Osteoblast (primary cell): ENCODE measurements at places on chromosomes 3 and 15.

DNA sequence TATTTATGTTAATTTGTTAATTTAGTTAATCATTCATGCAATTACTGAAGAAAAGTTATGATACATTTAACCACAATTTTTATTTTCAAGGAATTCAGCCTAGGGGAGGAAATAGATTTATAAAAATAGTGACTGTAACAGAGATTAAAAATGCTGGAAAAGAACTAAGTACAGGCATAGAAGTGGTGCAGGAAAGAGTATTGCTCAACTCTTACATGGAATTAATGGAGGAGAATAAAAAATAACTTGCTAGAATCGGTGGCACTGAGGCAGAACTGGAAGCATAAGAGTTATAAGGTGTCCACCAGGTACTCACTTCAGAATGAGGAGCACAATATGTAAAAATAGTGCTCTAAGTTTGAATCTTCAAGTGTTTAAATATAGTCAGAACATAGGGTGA lies 13.5 kb upstream of the OR5AC2 start:
- DNase-seq: no peak

GRCh38 chr3:106877627-106878026 lies 499.6 kb upstream of the CCDC54 start:
- no peak for DNase-seq

DNA sequence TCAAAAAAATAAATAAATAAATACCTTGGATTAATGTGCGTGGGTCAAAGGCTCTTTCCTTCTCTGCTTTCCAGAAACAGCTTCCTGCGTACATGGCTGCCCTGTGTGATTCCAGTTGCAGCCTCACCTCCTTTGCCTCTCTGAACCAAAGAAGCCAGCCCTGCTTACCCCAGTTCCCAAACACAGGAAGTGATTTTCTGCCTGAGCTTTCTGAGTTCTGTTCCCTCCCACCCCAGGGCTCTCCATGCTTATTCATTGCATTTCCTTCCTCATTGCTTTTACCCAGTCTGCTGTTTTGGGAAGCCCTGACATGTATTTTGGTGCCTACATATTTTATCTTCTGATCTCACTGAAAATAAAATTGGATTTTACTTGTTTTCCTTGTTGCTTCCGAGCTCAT lies 15.4 kb downstream of the ZSCAN2 start:
- DNase-seq: no peak

- DNase-seq: no peak
Observed at GRCh38 chr3:55203006-55203405, 275.1 kb upstream of the LRTM1 start.

DNA sequence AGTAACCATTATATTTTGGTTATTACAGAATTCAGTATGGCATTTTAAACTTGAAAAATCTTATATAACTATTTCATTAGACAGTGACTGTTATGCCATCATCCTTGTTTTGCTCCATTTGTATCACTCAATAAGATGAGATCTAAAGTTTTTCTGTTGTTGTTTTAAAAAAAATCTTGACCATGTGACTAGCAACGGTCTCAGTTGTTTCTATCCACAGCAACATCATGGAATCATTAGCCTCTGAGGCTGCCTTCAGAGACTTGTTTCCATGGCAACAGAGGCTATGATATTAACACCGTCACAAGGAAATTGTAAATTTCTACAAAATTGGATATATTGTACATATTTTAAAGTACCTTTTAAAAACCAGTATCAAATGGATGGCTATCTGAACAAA lies 129.8 kb downstream of the DLG1 start:
- no peak for DNase-seq

- DNase-seq: no peak
Observed at GRCh38 chr15:95883064-95883463, 447.4 kb upstream of the NR2F2 start.

- DNase-seq: no peak
Observed at GRCh38 chr3:53545310-53545995, 51.0 kb downstream of the CACNA1D start.

DNA sequence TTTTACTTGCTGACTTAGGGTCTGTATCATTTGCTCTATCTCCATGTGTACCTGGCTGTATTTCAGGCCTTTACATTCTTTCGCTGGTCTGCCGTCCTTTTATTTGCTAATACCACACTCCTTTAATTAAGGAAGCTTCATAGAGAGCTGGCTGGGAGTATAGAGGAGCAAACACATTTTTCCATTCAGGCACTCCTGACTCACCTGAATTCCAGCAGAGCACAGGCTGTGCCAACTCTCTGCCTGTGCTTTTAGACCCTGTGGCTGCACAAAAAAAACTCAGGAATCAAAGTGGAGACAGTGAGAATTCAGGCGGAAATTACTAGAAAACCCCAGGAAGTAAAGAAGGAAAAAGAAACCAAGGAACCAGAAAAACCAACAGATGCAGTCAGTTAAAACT lies 29.0 kb upstream of the ATP10A start:
- DNase-seq: no peak

- DNase-seq: no peak
Observed at GRCh38 chr15:45332694-45333093, 45.6 kb downstream of the GATM start.

- DNase-seq: peak; percentile 21
Observed at GRCh38 chr3:46228260-46229242, 13.7 kb upstream of the CCR3 start.

DNA sequence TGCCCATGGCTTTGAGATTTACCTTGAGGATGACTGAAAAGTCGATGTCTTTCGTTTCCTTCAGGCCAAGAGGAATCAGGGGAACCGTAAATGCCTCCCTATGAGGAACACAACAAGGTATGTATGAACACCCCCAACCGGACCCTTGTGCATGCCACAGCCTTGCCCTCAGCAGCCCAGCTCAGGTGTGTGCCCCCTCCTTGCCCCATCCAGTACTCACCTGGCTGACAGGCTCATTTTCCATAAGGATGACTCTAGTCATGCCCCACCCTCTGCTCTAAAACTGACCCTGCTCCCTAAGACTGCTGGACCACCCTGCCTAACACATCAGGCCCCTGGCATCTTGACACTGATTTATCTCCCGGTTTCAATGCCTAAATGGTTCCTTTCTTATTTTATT lies 270.0 kb downstream of the GOLGA6L6 start:
- peak; percentile 69 for DNase-seq

GRCh38 chr3:37762698-37763097 lies 99.0 kb upstream of the CTDSPL start:
- DNase-seq: no peak

DNA sequence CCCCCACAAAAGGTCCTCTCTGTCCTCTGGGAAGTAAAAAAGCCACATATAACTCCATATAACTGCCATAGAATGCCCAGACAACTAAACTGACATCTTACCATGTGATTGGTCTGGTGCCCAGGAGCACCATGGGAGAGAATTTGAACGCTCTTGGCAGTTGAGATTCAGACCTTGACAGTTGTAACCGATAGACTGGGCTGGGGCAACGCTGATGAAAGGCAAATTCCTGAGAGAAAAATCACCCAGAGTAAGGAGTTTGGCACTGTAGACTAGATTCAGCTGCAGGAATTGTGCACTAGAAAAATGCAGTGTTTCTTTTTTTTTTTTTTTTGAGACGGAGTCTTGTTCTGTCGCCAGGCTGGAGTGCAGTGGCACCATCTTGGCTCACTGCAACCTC lies 240.5 kb downstream of the SOX2 start:
- DNase-seq: no peak
